Activated T-helper 1 cell treated with Interleukin-2 at 50 U/mL for 16 hours (primary cell): ENCODE measurements at places on chromosomes 1 and 21.

DNA sequence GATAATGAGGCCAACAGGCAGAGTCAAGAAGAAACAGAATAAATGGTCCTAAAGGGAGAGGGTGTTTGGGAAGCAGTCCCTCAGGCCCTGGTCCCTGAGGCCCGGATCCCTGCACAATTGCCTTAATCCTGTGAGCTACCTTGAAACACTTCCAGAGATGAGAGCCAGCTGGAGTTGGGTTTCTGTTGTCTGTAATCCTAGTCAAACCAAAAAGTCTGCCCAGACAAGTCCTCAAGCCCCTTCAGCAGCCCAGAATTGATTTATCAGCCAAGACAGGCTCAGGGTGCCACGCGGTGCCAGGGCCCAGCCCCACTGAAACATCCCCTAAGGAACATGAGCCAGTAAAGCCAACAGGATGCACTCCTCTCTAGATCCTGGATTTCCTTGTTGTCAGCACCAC is 16.4 kb upstream of the CLSTN1 start:
- no peak for DNase-seq

DNA sequence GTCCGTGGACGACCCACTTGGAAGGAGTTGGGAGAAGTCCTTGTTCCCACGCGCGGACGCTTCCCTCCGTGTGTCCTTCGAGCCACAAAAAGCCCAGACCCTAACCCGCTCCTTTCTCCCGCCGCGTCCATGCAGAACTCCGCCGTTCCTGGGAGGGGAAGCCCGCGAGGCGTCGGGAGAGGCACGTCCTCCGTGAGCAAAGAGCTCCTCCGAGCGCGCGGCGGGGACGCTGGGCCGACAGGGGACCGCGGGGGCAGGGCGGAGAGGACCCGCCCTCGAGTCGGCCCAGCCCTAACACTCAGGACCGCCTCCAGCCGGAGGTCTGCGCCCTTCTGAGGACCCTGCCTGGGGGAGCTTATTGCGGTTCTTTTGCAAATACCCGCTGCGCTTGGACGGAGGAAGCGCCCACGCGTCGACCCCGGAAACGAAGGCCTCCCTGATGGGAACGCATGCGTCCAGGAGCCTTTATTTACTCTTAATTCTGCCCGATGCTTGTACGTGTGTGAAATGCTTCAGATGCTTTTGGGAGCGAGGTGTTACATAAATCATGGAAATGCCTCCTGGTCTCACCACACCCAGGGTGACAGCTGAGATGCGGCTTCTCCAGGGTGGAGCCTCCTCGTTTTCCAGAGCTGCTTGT is 32.4 kb downstream of the PRMT2 start:
- DNase-seq: no peak

GRCh38 chr1:116997066-116997465 is 4.5 kb upstream of the CD101 start:
- no peak for DNase-seq

DNA sequence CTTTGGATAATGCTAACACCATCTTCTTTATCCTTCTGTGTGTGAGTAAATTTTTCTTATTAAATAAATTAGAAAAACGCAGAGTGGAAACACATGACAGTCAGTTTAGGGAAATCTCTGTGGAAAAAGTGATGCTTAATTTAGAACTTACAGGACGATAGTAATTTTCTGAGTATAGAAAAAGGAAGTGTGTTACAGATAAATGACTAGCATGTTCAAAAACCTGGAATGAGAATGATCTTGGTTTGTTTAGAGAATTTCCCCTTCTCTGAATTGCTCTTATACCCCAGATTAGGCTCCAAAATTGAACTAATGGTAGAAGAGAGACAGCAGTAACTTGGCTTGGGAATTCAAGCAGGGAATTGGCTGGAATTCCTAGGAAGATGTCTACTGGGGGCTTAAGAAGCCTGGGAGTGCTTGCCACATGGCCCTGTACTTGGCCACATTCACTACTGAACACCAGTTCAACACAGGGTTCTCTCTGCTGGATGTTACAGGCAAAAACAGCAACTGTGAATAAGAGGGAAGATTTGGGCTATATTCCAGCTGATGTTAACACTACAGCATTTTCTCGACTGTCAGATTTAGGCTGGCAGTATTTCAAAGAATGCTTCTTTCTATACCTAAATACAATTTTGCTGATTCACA is 1004.2 kb downstream of the TTLL7 start:
- DNase-seq: no peak

GRCh38 chr1:246078888-246079252 is 428.2 kb downstream of the SMYD3 start:
- DNase-seq: no peak

DNA sequence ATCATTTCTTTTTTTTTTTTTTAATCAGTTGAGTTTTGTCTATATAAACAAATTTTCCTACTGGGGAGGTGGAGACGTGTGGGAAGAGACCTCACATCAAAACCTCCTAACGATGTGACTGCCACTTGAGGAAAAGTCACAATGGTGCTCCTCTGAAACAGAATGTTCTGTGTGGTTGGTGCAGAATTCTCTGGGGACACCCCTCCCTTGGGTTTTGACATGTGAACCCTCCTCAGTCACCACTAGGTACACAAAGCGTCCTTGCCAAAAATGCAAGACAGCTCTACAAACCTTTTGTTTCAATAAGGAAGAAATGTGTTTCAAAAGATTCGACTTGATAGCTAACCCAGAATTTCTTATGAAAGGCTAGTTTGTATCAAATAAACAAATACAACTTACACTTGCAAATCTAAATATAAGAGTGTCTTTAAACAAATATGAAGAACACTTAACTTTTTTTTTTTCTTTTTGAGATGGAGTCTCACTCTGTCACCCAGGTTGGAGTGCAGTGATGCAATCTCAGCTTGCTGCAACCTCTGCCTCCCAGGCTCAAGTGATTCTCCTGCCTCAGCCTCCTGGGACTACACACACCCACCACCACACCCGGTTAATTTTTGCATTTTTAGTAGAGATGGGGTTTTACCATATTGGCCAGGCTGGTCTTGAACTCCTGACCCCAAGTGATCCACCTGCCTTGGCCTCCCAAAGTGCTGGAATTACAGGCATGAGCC is 9.3 kb downstream of the SLC25A24 start:
- DNase-seq: no peak

GRCh38 chr21:14285147-14285761 is 69.3 kb downstream of the RBM11 start:
- DNase-seq: no peak

- DNase-seq: no peak
Measured at GRCh38 chr1:206526064-206526911, 19.0 kb downstream of the RASSF5 start.

DNA sequence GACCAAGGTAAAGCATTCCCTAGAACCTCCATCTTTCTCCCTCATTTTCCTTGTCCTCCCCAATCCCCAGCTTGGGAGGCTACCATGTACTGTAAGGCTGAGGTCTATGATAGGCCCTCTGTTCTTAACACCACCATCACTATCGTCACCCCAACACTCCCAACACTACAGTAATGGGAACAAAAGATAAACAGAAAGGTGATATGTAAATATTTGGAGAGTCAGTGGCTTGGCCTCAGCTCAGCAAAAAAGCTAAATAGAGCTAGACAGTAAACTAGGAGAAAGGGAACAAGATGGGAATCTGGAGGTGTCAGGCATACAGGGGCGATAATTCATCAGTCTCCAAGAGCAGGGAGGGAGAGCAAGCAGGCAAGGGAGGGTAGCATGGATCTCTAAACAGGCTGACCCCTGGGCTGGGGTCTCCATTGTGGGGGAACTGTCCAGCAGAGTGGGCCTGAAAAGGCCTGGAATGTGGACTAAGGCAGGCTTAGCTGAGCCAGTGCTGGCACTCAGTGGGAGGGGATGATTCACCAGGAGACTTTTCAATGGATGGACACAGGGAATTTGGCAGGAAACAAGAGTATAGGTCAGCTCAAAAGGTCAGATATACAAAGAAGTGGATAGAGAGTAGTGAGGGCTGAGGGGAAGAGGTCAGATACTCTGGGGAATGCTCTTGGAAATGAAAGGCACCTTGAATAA is 6.7 kb downstream of the WNT2B start:
- DNase-seq: no peak

- no peak for DNase-seq
Measured at GRCh38 chr1:117116784-117117130, 4.8 kb downstream of the TRIM45 start.

DNA sequence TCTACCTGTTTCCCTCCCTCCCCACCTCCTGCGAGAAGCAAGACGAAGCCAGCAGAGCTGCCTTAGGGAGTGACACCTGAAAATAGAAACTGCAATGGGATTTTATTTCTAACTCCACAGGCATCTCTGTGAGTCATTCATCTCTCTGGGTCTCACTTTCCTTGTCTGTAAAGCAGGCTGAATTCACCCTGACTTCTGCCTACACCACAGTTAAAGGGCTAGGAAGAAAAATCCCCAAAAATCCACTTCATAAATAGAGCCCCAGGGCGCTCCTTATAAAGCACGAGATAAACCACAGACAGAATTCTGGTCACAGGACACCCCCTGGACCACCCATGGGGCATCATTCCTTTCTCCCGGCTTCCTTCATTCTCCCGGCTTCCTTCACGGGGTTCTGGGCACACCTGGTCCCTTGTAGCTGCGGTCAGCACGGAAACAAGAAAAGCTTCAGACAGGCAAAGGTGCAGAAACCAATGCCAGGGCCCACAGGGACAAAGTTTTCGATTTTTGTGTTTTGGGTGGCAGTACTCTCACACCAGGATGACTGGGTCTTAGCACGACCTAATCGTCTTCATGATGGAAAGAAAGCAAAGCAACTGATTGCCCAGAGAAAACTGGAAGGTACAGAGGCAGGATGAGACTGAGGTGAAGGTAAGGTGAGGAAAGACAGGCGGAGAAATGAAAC is 2.8 kb upstream of the H6PD start:
- no peak for DNase-seq
